Left lung (tissue), 14 donors: ENCODE measurements at places on chromosomes 7 and 10.

DNA sequence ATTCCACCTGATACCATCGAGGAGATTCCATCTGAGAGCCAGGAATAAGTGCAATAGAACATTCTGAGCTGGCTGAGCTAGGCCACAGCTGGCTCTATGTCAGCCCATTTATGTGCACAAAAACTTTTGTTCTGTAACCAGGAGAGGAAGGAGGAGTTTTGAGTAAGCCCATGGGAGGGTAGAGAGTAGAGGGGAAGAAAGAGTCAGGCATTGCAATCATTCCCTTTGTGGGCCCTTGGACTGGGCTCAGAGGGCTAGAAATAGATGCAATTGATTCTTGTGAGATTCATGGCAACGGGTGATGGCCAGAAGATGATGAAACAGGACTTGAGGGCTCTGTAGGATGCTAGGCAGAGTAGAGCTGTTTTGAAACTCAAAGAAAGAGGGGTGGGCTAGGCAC is 104.6 kb upstream of the KIF5B start:
- H3K4me3 ChIP-seq: no peak overlapping the region
- H3K4me1 ChIP-seq: no peaks in the 10 kb centered on the region

GRCh38 chr10:88672041-88672440 is 7.8 kb downstream of the LIPF start:
- no peak overlapping the region for H3K4me3 ChIP-seq
- no peaks in the 10 kb centered on the region for H3K27me3 ChIP-seq
- DNase-seq: no peak
- no peaks in the 10 kb centered on the region for H3K36me3 ChIP-seq

DNA sequence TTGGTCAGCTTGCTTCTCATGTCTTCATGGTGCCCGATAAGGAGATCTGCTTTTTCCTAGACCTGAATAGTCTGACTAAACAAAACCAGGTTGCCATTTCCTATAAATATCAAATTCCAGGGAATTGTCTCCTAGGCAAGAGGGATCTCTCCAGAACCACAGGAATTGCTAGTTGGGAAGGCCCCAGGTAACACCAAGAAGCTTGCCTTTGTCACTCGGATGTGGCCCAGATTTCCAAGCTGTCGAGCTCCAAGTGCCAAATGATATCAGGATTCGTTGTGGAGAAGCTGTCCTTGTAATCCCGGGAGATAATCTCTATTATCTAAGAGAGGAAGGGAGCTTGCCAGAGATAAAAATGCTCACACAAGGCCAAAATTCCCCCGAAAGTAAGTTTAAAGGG is 1288.5 kb upstream of the AUTS2 start:
- no peaks in the 10 kb centered on the region for H3K27me3 ChIP-seq
- no peak overlapping the region for H3K27ac ChIP-seq
- no peak for DNase-seq
- no peak overlapping the region for H3K4me3 ChIP-seq

- no peak for DNase-seq
- H3K4me1 ChIP-seq: peaks cover 2% of the 10 kb centered on the region
- no peaks in the 10 kb centered on the region for H3K36me3 ChIP-seq
- no peak overlapping the region for H3K27ac ChIP-seq
These were observed 116.4 kb upstream of the ASAH2 start for GRCh38 chr10:50367732-50368131.

- no peaks in the 10 kb centered on the region for H3K27me3 ChIP-seq
- no peak overlapping the region for H3K27ac ChIP-seq
- H3K4me3 ChIP-seq: no peak overlapping the region
These were observed 269.4 kb downstream of the CXCL12 start for GRCh38 chr10:44115516-44115915.

DNA sequence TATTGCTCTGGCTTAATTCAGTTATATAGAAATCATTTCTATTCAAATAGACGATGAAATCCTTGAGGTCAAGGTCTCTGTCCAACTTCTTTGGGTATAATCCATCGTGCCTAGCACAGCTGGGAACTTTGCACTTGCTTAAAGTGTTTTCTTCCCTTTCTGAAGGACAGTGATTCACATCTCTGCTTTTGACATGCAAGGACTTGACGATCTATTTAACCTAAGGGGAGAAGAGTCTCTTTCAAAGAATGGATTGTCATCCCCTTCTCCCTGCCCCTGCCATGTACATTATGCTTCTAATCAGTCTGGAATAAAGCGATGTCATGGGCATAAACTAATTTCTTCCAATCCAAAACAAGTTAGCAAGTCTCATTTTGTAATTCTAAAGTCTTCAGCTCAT is 488.6 kb downstream of the KCNMA1 start:
- H3K4me3 ChIP-seq: no peak overlapping the region
- H3K27me3 ChIP-seq: no peaks in the 10 kb centered on the region
- H3K4me1 ChIP-seq: no peaks in the 10 kb centered on the region
